ENCODE measurements at places on chromosomes 13 and 19.

DNA sequence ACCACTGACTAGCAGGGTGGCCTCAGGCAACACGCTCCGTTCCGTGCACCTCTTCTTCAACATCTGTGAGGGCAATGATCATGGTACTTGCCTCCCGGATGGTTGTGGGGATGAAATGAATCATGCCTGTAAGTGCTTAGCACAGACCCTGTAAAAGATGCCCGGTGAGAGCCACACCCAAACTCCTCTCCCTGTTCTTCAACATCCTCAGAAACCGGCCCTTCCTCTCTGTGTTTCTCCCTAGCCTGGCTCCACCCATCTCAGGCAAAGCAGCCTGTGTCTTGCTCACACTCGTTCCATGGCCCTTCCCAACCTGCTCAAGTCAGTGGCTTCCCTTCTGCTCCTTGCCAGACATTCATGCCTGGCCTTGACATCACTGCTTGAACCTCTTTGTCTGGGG is 5.8 kb upstream of the DMKN start:
- no peak for DNase-seq

DNA sequence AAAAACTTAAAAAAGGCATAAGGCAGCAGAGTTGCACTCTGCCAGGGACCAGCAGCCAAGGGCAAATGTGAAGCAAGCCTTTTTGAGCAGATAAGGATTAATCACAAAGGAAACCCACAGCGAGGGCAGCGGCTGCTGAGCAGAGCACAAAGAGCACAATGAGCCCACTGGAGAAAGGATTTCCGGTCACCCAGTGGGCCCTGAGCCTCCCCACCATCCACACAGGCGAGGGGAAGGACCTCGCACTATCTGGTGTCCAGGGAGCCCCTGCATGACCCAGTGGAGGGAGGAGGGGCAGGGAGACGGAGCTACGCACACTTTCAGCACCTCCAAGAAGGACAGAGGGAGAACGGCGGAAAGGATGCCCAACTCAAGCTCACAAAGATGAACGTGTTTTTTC is 40.0 kb downstream of the COL4A1 start:
- DNase-seq: no peak

GRCh38 chr13:32047793-32048192 is 16.2 kb downstream of the FRY start:
- no peak for DNase-seq

- no peak for DNase-seq
Observed at GRCh38 chr19:39200066-39200802, 3.5 kb downstream of the NCCRP1 start.

DNA sequence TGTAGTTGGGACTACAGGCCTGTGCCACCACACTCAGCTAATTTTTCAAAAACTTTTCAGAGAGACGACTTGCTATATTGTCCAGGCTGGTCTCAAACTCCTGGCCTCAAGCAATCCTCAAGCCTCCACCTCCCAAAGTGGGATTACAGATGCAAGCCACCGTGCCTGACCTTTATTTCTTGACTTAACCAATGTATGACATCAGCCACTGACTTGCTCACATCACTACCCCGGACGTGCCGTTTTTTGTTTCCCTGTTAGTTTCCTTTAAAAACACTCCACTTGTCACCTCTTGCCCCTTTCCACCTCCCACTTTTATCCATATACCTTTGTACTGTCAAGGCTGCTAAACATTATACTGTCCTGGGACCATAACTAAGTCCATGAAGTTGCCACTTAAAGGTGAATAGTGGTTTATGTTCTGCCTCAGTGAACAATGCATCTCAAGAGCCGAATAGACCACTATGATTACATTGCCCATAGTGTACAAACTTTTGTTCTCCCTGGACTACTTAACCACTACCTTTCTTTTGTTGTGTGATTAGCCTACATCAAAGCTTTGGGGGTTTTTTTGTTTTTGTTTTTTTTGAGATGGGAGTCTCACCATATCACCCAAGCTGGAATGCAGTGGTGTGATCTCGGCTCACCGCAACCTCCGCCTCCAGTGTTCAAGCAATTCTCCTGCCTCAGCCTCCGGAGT is 2.3 kb upstream of the EPHX3 start:
- no peak for DNase-seq

Measured in NCI-H510A treated with DMSO at 0.1 percent for 48 hours (cell line).